ENCODE measurements at places on chromosomes 12 and 14.

DNA sequence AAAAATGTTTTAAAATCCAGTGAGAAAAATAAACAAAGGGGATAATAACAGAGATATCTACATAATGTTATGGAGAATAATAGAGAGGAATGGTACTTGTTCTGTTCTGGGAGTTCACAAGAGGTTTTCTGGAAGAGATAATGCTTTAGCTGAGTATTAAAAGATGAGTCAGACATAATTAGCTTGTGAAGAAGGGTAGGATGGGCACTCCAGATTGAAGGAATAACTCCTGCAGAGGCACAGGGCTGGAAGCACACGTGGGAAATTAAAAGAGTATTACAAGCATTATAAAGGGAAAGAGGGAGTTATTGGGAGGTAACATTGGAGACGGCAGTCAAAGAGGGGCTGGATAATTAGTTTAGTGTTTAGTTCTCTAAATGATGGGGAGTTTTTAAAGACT lies 124.9 kb upstream of the BTG1 start:
- no peak for DNase-seq

- DNase-seq = no peak
These were observed 1.8 kb downstream of the PXMP2 start for GRCh38 chr12:132689227-132689626.

DNA sequence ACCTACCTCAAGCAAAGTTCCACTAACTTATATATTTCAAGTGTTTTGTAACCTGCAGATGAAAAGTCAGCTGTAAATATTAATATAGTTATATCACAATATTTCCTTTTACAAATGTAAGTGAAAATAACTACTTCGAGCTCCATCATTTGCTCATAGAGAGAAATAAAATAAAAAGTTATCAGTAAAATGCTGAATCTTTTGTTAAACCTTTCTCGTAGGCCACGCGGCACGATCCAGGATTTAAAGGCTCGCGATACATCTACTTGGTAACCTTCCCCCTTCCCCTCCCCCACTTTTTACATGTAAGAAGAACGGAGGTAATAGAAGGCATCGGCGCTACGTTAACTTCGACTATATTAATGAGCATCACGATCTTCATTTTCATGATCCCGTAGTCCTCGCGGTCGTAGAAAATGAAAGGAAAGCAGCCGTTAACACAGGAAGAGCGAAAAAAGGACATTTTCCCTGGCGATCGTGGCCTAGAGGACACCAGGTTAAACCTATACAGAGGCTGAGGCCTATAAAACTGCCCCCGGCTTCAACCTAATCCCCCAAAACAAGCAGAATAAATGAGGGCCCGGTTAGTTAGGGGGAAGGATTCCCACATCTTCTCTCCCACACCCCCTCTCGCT lies 508 bp downstream of the HNRNPC start:
- DNase-seq = no peak

DNA sequence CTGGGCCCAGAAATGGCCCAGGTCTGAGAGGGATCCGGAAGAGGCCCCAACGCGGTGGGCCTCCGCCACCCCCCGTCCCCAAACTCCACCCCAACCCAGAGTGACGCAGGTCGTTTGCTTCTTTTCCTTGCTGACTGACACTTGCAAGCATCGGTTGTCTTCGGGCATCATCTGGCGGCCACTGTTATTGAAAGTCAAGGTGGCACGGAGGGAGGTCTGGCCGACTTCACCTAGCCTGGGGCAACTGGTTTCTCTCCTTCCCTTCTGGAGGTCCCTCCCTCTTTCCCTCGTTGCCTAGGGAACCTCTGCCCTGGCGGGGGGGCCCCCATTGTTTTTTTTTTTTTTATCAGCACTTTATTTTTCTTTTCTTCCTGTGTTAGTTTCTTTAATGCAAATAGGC lies 241.8 kb downstream of the ALG10 start:
- no peak for DNase-seq

DNA sequence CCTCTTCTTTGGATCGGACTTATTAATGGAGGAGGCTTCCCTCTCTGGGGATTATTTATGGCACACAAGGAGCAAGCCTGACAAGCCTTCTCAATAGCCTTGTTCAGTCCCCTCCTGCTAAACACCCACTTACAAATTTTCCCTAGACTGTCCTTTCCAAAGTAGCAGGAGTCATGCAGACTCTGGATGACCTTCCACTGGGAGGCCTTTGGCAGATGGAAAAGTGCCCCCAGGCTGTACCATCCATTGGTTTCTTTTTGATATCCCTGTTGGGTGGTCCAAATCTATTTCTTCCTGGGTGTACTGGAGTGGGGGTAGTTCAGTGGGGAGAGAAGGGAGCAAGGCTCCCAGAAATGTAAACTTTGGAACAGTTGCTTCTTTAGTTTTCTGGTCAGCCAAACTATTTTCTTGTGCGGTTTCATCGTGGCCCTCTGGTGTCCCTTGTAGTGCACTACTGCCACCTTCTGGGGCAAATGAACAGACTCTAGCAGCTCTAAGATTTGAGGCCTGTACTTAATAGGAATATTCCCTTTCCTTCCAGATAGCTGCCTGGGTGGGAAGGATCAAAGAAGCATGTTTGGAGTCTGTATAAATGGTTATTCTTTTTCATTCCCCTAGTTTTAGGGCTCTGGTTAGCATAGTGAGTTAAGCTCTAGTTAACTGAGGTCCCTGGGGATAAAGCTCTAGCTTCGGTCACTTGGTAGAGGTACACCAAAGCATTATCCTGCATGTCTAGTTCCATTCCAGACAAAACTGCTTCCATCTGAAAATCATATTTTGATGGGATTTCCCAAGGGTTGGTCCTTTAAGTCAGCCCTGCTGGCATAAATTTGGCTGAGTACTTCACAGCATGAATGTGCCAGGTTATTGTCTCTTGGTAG lies 409.5 kb downstream of the SLC6A15 start:
- no peak for DNase-seq
